ENCODE measurements at places on chromosomes 1 and 21. TPM values are rescaled to one million over a fixed set of nuclear protein-coding genes. Genes with fewer than 3 reads are reported as not detected.

DNA sequence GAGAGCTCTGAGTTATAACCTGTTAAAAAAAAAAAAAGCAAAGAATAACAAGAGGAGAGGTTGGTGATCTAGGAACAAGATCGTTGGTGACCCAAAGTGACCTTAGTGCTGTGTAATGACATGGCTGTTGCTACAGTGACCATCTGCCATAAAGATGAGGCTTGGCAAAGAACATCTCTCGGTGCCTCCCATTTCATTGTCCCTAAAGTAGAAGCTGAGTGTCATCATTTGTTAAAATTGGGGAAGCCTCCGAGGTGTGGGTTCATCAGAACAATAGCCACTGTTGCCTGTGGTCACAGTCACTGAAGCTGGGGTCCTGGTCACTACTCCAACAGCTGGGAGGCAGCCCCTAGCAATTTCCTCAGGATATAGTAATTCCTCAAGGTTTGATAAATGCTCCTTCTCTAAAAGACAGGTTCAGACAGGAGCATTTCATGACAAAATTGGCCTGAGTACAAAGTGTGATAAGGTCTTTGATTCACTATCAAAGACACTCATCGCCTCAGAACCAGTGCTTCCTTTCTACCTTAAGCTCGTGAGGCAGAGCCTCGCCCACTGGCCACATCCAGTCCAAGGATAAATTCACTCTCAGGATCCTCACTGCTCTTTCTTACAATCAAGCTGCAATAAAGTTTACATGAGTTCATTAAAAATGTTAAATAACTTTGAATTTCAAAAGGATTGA lies 81.9 kb upstream of the RGS2 start:
- DNase-seq, result no peak

DNA sequence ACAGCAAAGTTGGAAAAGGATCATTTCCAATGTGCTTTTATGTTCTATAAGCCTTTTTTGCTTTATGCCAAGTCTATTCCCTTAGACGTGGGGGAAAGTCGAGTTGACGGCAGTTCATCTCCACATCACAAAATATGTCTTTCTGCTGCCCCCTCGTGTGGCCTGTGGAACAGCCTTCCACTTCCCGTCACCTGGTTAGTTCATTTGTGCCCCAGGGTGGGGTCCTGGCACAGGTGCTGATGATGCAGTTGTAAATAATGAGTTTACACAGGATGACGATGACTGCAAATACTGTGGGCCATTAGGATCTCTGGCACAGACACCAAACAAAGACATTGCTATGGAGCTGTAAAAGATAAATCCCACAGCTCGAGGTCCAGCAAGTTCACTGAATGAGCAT lies 10.0 kb upstream of the OTUD3 start:
- no peak for DNase-seq

GRCh38 chr1:16968372-16968771 lies 12.0 kb downstream of the MFAP2 start:
- DNase-seq, result no peak

GRCh38 chr1:190212450-190212849 lies 265.2 kb downstream of the BRINP3 start:
- DNase-seq, result no peak

- DNase-seq, result no peak
Measured at GRCh38 chr1:58844176-58844575, 60.3 kb upstream of the JUN start.

DNA sequence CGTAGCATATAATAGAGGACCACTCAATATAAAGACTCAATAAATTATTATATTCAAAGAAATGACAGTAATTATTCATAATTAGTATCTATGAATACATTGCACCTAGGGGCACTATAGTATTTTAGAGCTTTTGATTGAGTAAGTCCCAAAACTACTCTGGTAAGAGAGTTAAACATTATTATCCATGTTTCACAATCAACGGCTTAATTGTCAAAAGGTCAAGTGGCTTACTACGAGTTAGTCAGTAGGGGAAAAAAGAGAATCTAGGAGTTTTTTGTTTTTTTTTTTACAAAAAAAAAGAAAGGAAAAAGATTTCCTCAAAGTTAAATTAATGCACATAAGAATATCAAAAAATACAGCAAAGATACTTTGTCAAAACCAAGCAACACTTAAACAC lies 20.4 kb upstream of the LAMC1 start:
- DNase-seq, result no peak

- no peak for DNase-seq
Measured at GRCh38 chr21:25831300-25831960, 96.7 kb downstream of the GABPA start.

DNA sequence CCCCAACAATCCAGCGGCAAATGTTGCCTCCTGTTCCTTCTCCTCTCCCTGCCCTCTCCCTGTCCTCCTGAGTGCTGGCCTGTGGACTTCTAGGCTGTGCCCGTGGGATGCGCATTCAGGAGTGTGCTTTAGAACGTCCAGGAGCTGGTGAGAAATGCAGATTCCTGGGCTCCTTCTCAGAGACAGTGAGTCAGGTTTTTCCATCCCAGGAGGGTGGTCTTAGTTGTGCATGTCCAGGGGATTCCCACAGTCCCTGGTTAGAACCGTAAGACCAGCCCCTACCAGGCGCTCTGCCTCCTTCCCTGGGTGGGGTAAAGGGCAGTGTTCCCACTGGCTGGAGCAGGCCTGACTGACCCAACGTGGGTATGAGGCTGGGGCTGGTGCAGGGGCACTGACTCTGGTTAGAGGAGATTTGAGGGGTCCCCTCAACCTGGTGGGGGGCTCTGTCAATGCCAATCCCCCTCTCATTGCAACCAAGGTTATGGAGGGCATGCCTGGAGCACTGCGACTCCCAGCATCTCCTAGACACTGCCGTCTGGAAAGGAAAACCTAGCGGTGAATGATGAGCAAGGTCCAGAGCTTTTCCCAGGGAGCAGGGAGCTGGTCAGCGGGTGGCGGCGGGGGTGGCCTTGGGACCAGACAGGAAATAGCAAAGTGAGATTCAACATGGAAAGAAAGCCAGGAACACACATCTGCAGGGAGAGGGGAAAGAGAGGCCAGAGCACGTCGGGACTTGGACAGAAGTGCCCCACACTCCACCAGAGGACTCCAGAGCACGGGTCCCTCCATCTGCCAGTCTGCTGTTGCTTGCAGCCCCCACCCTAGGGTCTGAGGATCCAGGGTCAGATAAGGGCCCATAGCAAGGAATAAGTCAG lies 38.5 kb downstream of the HSPG2 start:
- no peak for DNase-seq

DNA sequence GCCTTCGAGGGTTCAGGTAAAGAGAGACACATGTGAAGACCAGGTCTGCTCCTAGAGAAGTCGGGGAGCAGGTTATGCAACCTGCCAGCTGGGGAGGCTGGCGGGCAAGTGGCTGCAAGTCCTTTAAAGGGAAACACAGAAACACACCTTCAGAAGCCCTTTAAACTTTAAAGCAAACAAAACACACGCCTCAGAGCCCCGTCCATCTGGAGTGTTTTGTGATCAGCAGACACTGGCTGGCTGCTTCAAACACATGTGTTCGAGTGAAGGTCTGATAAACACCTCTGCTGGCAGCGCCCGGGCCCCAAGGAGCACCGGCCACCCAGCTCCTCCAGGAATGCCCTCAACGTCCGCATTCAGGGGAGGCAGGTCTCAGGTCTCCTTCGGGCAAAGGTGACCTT lies 15.2 kb downstream of the RIPK4 start:
- DNase-seq, result no peak

DNA sequence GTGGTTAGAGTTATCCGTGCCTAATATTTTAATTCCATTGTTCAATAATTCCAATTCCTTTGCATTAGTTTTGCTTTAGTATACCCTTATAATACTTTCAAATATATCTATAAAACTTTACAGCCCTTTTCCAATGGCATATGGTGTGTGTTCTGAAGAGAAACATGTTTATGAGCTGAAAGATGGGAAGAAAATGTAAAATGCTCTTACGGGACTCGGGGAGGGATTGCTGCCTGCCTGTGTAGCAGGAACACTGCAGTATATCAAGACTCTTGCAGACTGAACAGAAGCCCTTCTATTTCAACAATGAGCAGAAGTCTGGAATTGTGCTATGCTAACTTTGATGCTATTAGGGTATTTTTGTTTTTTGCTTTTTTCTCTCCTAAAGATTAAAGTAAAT lies 406.8 kb downstream of the PTBP2 start:
- no peak for DNase-seq

The TEKT2 gene
- total RNA-seq, result not detected

The AGMAT gene
- total RNA-seq, result 0.21 TPM

The AMY2A gene
- total RNA-seq, result 4.7 TPM

The PTPN22 gene
- 6.6 TPM for total RNA-seq

The RAB25 gene
- total RNA-seq, result not detected

The IL22RA1 gene
- 0.21 TPM for total RNA-seq

The RAP1GAP gene
- 0.92 TPM for total RNA-seq

The CNIH3 gene
- total RNA-seq, result not detected

Measured in thoracic aorta (tissue), 2 donors.